ENCODE measurements at places on chromosomes 7 and 10. TPM values are rescaled to one million over a fixed set of nuclear protein-coding genes. Genes with fewer than 3 reads are reported as not detected.

- no peak for ATAC-seq
Observed at GRCh38 chr7:100582041-100582579, 3.8 kb downstream of the LRCH4 start.

DNA sequence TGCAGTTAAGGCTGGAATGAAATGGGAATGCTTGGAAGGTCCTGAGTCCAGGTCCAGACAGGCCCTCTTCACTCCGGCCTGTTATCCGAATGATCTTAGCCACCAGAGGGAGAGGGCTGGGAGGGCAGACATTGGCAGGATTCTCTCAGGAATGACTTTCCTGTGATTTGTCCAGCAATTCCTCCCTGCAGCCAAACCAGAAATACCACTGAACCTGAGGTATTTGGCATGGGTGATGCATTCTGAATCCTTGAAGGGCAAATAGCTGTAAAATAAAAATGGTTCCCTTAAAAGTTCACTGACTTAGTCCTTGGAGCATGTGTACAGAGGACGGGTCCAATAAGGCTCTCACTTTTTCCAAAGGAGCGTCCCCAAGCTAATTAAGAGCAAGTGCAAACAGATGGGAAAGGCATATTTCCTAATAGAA lies 77.5 kb upstream of the HABP2 start:
- no peak for ATAC-seq

DNA sequence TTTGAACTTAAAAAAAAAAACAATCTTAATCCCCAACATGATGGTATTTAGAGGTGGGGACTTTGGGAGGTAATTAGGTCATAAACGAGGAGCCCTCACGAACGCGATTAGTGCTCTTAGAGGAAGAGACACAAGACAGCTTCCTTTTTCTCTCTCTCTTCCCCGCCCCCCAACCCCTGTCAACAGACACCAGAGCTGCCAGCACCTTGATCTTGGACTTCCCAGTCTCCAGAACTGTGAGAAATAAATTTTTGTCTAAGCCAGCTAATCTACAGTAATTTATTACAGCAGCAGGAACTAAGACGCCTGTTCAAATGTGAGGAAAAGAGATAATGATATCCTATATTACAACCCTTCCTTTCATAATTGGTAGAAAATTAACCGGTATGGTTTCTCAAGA lies 40.1 kb downstream of the RELN start:
- ATAC-seq = no peak

DNA sequence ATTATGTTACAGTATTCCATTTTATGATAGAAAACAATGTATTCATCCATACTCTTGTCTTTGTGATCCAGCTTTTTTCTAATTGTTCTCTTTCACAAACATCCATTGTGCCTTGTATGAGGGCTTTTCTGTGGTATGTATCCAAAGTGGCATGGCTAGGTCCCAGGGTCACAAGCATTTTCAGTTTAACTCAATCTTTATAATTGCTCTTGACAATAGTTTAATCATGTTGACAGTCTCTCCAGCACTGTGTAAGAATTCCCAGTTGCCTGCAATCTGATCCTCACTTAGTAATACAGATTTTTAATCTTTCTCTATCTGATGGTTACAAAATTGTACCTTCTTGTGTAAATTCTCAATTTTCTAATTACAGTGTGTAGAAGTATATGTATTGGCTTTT lies 533.4 kb downstream of the NEBL start:
- ATAC-seq = no peak

GRCh38 chr7:130887182-130887956 lies 153.4 kb upstream of the KLF14 start:
- peak; percentile 2 for ATAC-seq

DNA sequence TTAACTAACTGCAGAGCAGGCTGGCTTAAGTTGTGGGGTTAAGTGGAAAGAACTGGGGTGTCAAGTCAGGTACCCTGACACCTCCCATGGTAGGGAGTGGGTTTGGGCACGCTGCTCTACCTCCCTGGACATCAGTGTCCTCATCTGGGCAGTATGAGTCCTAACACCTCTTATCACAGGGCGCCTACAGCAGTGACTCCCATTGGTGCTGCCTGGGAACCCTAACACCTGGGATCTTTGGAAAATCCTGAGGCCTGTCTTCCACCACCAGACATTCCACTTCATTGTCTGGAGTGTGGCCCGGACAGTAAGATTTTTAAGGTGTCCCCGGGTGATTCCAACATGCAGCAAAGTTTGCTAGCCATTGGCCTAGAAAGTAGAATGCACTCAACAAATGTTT lies 239.1 kb downstream of the SKAP2 start:
- no peak for ATAC-seq

DNA sequence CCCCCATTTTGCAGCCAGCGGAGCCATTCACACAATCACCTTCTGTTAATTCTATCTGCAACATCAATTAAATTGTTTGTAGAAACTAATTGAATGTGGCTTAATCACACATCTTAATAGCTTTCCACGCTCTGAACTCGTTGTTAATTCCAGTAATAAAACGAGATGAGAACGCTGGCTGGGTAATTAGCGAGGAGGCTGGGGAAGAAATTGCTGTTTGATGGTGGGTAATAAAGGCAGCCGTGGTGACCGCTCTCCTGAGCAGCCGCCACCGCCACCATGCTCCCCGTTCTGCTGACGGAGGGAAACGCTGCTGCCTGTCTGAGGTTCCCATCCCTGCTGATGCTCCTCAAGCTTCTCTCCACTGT lies 36.3 kb downstream of the GBX1 start:
- ATAC-seq = no peak

GRCh38 chr7:123773481-123773880 lies 24.7 kb upstream of the WASL start:
- ATAC-seq = no peak

- ATAC-seq = no peak
Observed at GRCh38 chr10:48517911-48518811, 86.7 kb downstream of the ARHGAP22 start.

DNA sequence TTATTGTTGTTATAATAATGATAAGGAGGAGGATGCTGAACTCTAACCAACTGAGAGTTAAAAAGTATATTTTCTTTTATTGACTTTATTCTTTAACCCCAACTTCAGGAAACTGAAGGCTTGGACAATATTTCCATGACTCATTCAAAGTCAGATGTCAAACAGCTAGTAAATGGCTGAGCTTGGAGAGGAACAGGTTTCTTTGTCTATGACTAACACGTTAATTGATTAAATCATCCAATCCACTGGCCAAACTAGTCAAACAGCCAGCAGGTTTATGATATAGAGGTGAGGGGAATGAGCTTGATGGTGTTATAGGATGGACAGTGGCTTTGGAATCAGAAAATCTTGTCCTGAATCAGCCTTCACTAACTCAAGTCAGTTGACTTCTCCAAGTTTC lies 119.1 kb upstream of the WDR11 start:
- peak; percentile 45 for ATAC-seq

- ATAC-seq = peak; percentile 58
Observed at GRCh38 chr10:3090914-3091787, 23.8 kb downstream of the PFKP start.

CCDC172 gene
- not detected for total RNA-seq

SSMEM1 gene
- total RNA-seq = not detected
